Sigmoid colon (tissue), 7 donors: ENCODE measurements at places on chromosomes 7 and 10. TPM values are rescaled to one million over a fixed set of nuclear protein-coding genes. Genes with fewer than 3 reads are reported as not detected.

Gene CALML5
- polyA plus RNA-seq = not detected

DNA sequence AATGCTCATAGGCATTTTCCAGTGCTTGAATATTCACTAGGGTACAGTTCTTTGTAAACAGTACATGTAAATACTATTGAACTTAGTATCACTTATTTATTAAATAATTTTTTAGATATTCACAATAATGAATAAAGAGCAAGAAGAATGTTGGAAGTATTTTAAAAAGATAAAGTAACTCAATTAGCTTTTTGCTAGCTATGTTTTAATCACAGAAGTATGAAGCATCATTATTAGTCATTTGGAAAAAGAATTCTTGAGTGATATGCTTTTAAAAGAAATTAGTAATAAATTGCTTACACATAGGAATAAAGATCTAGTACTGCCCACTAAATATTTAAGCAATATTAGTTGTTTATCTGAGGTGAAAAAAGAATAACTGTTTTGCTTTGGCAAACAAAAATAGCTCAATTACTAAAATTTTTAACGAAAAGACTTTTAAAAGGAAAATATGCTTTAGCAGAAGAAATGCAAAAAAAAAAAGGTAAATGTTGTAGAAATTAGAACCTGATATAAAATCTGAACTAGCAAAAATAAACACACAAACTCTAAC lies 66.5 kb downstream of the SGMS1 start:
- no peak for DNase-seq

- DNase-seq = no peak
These were observed 272.9 kb upstream of the KLF6 start for GRCh38 chr10:4057725-4058513.

DNA sequence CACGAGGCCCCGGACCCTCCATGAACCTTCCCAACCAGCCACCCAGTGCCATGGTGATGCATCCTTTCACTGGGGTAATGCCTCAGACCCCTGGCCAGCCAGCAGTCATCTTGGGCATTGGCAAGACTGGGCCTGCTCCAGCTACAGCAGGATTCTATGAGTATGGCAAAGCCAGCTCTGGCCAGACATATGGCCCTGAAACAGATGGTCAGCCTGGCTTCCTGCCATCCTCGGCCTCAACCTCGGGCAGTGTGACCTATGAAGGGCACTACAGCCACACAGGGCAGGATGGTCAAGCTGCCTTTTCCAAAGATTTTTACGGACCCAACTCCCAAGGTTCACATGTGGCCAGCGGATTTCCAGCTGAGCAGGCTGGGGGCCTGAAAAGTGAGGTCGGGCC lies 90.6 kb upstream of the PDCD4 start:
- no peak for DNase-seq

Gene DKK1
- polyA plus RNA-seq = 0.73 TPM

Gene RSU1
- polyA plus RNA-seq = 75.8 TPM

DNA sequence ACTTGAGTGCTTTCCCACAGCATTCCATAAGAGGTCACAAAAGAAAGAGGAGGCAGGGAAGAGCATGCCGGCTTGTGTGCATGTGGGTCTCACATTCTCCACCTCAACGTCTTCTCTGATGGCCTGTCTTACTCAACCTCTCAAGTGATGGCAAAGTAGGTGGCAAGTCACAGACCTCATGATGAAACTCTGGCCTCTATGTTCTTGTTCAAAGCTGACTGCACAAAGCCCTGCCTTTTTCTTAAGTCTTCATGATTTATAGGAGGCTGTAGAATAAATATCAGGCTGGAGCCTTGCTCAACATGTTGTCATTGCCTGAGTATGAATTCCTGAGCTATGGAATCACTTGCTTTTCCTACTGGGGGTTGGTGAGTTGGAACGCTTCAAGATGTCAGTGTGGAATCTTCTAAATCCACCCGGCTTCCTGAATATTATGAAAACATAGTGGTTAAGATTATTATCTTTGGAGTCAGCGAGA lies 213.6 kb upstream of the INHBA start:
- DNase-seq = peak; percentile 68

DNA sequence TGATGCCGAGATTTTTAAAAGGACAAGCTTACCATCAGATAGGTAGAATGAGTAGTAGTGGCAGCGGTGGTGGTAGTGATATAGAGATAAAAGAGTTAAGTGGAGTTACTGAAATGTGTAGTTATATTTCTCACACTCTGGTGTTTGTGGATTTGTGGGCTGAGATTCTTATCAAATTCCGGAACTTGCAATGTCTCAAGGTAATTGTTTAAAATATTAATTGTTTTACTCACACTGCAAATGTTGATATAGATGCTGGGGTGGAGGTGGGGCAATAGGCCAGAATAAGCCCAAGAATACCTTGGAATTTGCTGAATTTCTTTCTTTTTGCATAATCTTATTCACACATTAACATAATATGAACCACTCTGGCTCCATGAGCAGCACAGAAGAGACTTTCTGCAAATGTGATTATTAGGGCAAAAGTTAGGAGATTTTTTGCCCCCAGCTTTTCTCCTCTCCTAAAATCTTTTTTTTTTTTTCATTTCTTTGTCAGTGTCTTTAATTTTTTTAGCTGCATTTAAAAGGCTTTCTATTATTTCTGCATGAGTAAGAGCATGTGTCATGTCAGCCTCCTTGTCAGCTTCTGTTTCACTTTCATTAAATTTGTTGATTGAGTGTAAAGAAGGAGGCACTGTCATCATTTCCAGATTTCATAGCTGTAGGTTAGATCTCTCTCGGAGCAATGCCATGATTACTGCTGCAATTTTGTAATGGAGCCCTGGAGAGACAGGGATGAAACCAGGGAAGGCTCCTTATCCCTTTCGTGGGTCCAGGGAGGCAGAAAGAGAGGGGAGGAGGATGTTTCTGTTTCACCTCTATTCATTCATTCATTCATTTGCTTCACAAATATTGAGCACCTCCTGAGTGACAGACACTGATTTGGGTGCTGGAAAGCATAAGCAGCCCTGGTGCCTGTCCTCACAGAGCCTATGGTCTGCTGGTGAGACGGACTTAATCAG lies 13.1 kb upstream of the SGMS1 start:
- no peak for DNase-seq

GRCh38 chr7:140623980-140624379 lies 16.6 kb downstream of the DENND2A start:
- peak; percentile 90 for DNase-seq

DNA sequence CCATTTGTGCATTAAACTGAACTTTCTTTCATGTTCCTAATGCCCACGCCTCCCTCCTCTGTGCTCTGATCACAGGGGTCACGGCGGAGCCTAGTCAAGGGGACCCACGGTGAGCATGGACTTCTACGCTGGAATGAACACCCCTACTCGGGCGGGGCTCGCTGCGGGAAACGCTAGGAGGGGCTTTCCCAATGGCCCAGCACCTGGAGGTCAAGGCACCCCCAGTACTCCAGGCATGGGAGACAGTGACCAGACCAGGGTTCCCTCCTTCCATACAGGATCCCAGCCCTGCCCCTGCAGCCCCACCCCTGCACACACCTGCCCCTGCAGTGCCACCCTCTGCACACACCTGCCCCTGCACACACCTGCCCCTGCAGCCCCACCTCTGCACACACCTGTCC lies 27.1 kb upstream of the NKX6-2 start:
- no peak for DNase-seq

DNA sequence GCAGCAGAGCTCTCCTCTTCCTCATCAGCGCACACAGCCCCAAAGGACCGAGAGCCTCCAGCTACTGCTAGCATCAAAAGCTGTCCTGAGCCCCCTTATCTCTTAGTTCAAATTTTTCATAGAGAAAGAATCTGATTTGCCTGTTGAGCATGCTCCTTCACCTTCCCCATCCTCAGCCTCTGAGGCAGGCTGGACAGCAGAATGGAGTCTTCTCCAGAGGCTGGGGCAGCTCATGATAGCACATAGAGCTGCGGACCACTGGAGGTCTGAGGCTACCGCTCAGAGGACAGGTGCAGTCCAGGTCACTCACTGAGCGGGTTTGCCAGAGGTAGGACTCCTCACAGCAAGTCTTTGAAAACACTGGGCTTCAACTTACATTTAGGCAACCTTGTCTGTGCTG lies 72.8 kb upstream of the GRB10 start:
- DNase-seq = no peak

- no peak for DNase-seq
These were observed 92.4 kb downstream of the ARID5B start for GRCh38 chr10:61993711-61994401.
